Hematopoietic multipotent progenitor cell (in vitro differentiated cells): ENCODE measurements at places on chromosomes 4 and X.

GRCh38 chrX:22788221-22788620, 211.5 kb upstream of the DDX53 start:
- DNase-seq: no peak

DNA sequence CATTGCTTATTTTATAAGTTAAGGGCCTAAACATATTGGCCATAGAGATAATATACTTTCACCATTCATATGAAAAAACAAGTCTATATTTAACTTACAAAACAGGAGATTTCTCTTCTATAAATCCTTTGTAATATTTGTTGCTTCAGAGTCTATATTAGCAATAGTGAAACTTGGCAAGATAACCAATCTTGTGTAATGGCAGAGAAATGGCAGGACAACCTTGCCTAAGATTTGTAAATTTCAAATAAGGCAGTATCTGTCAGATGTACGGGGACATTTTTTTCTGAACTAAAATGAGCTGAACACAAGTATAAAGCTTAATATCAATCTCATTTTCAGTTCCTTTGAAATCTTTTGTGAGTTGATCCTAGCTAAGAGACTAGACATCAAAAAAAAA, 17.8 kb upstream of the CPEB2 start:
- DNase-seq: no peak

- no peak for DNase-seq
These were observed 1429.4 kb upstream of the ADGRL3 start for GRCh38 chr4:59770601-59771264.

GRCh38 chr4:79141530-79141929, 184.3 kb downstream of the NAA11 start:
- DNase-seq: no peak

DNA sequence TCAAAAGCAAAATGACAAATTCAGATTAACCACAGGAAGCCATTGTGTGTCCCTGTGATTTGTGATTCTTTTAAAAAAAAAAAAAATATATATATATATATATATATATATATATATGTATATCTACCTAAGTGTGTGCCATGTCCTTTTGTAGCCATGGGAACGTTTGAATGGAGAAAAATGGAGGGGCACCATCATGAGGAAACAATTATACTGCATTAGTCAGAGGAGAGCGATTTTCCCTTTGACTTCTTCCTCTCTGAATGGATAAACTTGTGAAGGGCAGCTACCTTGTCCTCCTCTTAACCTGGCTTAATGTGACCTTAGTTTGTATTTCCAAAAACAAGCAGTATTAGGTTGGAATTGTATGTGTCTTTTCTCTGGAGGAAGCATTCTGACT, 23.3 kb upstream of the CBLL2 start:
- DNase-seq: no peak

DNA sequence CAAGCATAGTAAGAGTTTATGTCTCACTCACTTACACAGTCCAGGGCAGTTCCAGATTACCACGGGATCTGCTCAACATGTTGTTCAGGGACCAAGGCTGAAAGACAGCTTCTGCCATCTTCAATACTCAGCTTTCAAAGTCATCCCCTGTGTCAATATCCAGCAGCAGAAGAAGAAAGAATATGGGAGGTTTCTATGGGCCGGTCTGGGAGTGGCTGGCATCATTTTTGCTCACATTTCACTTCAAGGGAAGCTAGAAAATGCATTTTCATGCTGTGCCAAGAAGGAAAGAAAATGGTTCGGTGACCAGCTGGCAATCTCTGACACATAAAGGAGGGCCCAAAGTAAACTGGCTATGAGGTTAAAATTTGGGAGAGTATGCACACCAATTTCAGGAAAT, 211.5 kb upstream of the KLF3 start:
- DNase-seq: no peak

GRCh38 chr4:126687655-126688358, 945.0 kb upstream of the INTU start:
- no peak for DNase-seq

GRCh38 chrX:100831219-100831946, 11.2 kb downstream of the CSTF2 start:
- DNase-seq: no peak

DNA sequence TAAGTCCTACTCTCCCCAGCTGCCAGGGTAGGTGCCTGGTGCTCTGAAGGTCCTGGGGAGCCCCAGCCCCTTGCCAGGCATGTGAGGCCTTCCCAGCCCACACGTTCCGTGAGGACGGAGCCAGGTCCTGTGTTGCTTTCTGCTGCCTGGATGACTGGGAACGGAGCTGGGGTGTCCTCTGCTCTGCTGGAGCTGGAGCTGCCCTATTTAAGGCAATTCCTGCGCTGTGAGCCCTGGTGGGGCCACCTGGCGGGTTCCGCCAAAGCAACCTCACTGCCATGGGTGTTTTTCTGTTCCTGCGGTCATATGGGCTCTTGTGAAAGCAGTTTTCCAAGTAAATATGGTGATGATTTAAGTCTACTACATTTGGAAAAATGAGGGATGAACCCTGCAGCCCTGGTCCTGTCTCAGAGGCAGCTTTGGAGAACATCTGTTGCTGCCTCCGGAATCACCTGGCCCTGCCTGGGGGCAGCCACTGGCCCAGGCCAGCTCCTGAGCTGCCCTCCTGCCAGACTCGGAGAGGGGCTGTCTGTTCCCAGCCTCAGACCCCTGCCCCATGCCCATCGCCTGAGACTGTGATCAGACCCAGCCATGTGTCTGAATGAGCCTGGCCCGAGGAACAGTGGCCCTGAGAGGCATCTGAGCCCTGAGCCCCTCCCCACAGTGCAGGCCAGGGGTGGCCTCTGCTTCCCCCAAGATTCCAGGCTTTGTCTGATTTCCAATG, 33.2 kb downstream of the FGFRL1 start:
- no peak for DNase-seq

GRCh38 chr4:148071009-148071408, 339.1 kb downstream of the ARHGAP10 start:
- DNase-seq: no peak

DNA sequence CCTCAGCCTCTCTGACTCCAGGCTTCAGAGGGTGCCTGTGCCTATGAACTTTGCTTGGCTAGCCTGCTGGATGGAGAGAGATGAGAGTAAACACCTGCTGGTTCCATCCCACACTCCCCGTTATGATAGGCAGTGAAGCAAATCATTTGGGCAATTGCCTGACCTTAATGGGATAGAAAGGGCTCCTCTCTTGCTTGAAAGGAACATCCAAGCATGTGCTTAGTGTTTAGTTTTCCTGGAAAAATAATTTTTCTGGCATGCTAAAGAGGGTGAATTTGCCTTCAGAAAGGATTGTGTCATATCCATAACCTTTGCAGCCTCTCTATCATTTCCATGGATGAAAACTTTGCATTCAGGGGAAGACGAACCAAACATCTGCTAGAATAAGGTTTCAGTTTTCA, 10.8 kb downstream of the PLAC1 start:
- DNase-seq: no peak

DNA sequence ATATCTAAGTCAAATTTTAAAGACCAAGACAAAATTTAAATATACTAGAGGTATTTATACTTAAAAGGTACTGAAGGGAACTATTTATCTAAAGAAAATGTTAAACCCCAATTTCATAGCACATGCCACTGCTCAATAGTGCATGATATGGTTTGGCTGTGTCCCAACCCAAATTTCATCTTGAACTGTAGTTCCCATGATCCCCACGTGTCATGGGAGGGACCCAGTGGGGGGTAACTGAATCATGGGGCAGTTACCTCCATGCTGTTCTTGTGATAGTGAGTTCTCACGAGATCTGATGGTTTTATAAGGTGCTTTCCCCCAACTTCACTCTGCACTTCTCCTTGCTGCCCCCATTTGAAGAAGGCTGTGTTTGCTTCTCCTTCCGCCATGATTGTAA, 32.3 kb downstream of the MAML3 start:
- DNase-seq: no peak

DNA sequence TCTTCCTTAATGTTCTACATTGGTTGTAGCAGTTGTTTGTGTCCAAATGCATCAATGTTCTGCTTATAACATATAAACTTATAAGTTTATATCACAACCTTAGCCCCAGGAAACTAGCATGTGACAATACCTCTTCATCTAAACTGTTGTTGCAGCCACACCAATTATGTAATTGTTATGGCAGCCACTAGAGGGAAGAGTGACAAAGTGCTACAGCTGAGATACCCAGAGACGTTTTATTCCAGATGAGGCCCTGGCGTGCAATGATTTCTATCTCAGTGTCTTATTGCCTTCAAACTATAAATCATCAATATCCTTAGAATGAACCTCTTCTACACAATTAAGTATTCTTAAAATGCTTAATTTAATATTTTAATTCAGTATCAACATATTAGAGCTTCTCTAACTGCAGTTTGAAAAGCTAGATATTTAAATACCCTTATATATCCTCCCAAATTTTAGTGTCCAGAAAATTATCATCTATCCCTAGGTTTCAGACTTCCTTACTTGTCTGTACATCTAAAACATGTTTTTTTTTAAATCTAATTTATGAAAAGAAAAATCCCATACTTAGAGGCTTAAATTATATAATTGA, 171.6 kb downstream of the PCDH10 start:
- DNase-seq: peak; percentile 31

DNA sequence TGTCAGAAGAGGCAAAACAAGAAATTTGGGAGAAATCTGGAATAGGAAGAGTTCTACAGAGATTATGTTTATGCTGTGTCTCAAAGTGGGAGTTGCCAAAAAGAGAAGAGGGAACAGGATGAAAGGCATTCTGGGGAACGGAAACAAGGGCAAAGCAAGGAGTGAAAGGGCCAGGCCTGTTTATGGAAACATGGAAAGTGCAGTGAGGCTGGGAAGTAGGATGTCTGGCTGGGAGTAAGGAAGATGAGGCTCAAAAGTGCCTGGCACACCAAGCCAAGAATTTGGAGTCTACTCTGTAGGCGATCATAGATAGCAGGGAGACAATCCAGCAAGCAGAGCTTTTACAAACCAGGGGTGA, 1.8 kb upstream of the CUL4B start:
- no peak for DNase-seq

- DNase-seq: no peak
These were observed 90.4 kb downstream of the COL4A6 start for GRCh38 chrX:108347800-108348199.

DNA sequence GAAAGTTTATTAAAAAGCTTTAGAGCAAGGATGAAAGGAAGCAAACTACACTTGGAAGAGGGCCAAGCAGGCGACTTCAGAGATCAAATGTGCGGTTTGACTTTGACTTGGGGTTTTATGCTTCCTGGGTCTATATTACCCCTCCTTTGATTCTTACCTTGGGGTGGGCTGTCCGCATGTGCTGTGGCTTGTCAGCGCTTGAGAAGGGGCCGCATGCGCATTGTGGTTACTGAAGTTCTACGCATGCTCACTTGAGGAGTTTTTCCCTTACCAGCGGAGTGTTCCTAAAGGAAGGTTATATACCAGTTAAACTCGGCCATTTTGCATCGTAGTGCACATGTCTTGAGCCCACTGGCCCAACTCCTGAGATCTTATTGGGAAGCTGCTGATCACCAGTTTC, 9.9 kb downstream of the ZNF157 start:
- peak; percentile 58 for DNase-seq

DNA sequence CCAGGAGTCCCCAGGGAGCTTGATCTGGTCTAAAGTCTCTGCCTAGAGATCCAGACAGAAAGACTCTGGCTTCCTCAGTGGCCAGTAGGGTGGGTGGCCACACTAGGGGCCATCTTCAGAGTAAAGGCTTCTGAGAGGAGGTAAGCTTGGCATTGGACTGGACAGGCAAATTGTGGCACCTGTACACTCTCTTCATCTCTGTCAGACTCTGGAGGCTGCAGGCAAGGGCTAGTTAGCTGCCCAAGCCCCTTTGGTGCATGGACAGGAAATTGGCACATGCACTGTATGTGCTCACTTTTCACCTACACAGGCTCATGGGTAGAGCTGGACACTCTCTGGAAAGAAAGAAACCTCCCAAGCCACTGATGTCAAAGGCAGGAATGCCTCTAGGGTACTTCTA, 142.8 kb downstream of the PJA1 start:
- no peak for DNase-seq
